Forelimb muscle (tissue), 1 donor: ENCODE measurements at places on chromosomes 7 and 10. TPM values are rescaled to one million over a fixed set of nuclear protein-coding genes. Genes with fewer than 3 reads are reported as not detected.

GRCh38 chr10:96292971-96293920 is 11.0 kb upstream of the DNTT start:
- DNase-seq, result no peak

DNA sequence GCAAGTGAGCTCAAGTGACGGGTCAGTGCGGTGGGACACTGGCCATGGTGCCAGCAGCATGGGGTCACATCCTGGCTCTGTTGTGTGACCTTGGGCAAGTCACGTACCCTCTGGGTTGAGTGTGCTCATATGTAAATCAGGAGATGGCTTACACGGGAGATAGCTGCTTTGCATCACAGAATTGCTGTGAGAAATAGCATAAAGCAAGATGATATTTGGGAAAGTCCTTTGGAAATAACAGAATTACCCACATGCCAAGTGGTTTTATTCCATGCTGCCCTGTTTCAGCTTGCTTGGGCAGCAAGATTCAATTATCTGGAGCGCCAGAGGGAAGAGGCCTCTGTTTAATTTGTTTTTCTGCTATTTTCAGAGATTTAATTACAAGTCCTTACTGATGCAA is 48.9 kb downstream of the LYZL2 start:
- no peak for DNase-seq

DNA sequence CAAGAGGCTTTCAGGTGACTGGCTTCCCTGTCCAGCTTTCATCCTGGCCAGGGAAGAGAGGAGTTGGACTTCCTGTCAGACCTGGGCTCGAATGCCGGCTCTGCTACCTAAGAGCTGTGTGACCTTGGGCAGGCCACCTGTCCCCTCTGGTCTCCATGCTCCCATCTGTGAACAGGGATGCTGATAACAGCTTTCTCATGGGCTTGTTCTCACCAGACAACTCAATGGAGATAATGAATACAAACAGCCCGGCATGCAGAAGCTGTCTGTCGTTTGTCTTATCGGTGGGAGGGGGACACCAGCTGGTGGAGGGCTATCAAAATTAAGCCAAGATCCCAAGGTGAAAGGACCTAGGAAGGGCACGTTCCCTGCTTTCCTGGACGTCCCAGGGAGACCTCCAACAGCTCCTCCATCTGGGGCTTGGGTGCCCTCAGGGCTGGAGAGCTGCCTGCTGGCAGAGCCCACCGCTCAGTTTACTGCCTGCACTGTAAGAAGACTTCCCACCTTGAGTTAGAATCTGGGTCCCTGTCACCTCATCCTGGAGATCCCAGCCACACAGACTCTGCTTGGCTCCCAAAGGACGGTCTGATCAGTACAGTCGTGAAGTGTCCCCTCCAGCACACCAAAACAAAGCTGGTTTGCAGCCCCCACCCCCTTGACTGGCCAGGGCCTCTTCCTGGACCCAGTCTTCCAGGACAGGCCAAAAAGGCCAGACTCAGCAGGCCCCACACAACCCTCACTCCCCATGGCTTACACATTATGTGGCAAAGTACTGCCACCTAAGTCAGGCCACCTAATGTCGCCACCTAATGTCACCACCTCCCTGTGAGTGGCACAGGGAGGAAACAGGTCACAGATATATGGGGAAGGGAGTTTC is 40.9 kb downstream of the PPIF start:
- DNase-seq, result no peak

DNA sequence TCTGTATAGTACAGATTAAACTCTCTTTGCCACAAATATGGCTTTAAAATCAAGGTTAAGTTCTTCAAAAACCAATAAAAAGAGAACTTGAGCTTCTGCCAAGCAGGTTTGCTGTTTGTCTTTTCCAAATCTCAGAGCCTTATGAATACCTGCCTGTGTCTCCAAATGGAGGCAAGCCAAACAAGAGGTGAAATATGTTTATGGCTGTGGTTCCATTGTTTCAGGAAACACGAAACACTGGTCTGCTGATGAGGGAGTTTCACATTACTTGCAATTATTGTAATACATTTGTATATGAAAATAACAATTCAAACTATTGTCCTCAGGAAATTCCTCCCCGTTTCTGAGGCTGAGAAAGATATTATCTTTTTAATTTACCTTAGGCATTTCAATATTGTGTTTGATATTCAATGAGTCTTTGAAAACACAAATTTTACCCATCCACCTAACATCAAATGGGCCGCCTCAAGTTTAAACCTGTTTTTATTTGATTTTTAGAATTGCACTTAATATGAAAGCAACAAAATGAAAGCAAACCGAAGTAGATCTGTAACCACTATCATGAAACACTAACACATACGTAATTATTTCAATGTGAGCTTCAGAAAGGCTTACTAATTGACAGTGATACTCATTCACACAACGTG is 359.3 kb downstream of the HGF start:
- no peak for DNase-seq

Gene CASP2
- 20.3 TPM for polyA plus RNA-seq

- no peak for DNase-seq
These were observed 83.5 kb downstream of the VIPR2 start for GRCh38 chr7:159061209-159061608.

Gene TCF7L2
- 47.5 TPM for polyA plus RNA-seq

Gene NUTM2E
- polyA plus RNA-seq, result 0.59 TPM

Gene ATP5MK
- 225 TPM for polyA plus RNA-seq

Gene LIPJ
- polyA plus RNA-seq, result not detected

DNA sequence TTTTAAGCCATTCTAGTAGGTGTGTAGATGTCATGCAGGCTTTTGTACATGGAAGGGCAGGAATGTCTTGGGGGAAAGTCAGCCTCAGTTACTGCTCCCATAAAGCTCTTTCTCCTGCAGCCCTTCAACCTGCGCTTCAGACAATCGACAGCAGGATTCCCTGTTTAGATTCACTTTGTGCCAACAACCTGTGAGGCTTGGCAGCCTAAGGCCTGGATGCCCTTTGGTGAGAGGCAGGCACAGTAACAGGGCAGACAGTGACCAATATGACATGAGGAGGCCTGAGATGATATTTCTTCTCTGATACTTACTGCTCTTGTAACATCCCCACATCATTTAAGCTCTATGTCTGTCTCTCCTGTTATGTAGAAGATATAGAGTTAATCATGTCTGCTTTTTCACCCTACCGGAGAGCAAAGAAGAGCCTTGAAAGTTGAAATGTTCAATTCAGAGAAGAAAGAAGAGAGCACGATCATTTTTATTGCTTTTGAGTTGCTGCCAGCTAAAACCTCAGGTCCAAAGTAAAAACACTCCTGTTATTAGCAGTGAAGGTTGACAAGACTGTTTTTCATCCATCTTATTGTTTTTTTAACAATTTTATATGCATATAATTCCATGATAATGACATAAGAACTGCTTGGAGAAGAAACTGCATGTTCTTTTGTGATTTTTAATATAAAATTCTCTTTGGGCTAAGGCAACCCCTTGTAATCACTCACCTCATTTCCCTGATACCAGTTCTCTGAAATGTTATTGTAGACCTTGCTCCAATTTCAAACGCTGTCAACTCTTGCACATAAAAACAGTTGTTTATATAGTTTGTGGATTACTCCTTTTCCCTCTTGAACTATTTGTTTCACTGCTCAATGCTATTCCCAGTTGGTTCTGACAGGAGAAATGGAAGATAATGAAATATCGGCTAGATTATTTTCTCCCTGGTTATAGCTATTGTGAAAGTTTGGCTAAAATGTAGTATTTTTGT is 140.9 kb downstream of the GALNT17 start:
- DNase-seq, result no peak

DNA sequence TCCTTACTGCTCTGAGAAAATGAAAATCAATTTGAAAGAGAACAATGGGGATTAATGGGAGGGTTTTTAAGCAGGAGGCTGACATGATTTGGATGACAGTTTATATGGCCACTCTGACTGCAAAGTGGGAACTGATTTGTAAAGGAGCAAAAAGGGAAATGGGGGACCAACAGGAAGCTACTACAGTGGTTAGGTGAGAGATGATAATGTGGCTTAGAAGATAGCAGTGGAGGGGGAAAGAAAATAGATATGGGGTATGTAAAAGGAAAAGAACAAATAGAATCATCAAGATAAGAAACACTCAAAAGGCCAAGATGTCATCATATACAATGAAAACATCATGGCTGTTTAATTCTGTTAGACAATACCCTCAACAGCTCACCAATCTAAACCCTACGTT is 177.5 kb downstream of the ANK3 start:
- no peak for DNase-seq

Gene SFRP4
- polyA plus RNA-seq, result 22.2 TPM

GRCh38 chr7:141013345-141013715 is 1.4 kb downstream of the MRPS33 start:
- no peak for DNase-seq

- DNase-seq, result no peak
These were observed 64.9 kb downstream of the NPTX2 start for GRCh38 chr7:98681951-98682350.

Gene ADARB2
- 0.16 TPM for polyA plus RNA-seq

DNA sequence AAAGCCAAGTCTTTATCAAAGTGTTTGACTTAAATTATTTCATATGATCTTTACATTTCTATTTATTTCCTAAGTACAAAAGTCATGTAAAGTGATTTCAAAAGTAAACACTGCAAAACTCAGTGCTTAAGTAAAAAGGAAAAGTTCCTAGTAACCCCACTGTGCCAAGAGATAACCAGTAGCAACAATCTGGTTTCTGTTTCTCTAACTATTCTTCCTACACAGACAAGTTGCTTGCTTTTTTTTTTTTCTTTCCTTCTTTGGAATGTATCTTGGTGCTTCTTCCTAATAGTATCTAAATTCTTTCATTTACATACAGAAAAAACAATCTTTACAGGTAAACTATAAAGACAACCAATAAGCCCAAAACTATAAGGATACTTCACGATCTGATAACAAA is 3.1 kb downstream of the JCAD start:
- no peak for DNase-seq

DNA sequence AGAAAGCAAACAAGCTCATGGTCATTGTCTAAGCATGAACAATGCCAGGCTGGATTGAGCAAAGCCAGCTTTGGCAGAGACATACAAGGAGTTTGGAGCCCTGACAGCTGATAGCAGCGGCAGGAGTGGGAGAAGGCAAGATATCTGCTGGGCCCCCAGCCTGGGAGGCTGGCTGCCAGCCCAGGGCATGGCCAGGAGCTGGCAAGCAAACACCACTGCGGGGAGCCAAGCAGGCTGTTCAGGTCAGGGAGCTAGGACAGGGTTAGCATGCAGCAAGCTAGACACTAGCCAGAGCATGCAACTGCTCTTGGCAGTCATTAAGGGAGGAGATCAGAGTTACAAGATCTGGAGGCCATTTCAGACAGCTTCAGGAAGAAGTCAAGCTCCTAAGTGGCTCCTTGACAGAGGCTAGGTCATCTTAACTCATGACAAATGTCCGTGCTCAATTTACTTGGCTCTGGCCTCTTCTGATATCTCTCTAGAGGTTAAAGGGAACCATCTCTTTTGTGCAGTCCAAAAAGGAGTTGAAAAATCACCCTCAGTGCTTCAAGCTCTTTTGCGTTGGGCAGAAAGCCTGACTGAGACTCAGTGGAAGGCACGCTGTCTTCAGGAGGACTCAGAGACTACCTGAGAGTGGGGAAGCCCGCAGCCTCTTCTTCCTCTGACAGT is 436.8 kb upstream of the C7orf33 start:
- DNase-seq, result no peak

GRCh38 chr7:103073989-103074518 is 542 bp downstream of the FBXL13 start:
- no peak for DNase-seq

DNA sequence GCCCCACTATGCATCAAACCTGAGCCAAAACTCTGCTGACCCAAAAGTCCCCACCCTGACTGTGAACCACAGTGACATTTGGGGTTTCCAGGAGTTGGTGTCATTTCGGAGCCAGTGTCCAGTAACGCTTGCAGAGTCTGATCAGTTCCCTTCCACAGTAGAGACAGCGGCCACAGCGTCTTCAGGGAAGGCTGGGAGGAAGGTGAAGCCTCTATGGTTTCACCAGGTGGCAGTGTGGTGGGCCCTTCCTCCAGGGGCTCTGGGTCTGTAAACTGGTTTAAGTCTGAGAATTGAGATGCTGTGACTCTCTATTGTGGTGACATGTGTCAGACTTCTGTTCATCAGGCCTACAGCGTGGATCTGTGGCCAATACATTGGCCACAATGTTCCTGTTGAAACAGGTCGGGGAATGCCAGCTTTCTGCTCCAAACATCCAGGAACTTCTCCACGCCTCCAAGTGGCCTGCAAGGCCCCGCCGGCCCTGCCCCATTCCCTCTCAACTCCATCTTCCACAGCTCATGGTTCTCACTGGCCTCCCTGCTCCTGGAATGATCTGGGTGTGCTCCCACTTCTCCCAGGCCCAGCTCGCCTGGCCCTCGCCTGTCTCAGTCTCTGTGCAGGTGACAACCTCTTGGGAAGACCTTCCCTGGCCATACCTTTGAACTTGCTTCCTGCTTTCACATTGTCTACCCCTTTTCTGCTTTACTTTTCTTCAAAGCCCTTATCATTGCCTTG is 124.5 kb upstream of the FAM20C start:
- DNase-seq, result no peak

DNA sequence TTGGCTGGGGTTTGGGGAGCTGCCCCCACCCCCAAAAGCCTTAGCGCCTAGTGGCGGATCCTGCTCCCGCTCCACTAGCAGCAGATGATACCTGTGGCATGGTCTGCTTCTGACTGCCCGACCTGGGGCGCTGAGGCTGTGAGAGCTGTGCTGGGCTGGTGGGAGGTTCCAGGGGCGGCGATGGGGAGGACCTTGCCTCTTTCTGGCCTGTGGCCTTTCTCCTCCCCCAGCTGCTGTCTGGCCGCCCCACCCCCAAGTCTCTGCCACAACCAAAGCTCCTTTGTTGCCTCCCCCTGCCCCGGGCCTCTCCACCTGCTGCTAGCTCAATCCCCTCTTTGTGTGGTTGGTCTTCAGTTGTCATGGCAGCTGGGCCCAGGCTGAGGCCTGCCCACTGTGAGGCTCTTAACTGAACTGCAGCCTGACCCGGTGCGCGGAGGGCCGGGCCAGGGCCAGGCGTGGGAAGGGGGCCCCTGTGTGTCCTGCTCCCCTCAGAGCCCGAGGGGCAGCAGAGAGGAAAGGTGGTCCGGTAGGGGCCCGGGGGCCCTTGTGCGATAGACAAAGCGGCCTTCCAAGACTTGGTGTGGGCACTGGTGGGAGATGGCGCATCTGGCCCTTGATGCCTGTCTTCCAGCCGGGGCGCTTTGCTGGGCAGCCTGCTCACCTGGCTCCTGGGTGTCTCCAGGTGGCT is 4.7 kb downstream of the ZNF775 start:
- DNase-seq, result no peak

GRCh38 chr7:148545932-148546331 is 44.6 kb upstream of the C7orf33 start:
- no peak for DNase-seq

- no peak for DNase-seq
These were observed 782 bp downstream of the IFIT5 start for GRCh38 chr10:89414879-89415821.

Gene ASL
- 9.2 TPM for polyA plus RNA-seq

GRCh38 chr10:79248341-79249185 is 98.7 kb upstream of the PPIF start:
- no peak for DNase-seq

Gene CUEDC2
- 48.0 TPM for polyA plus RNA-seq
